ENCODE measurements at places on chromosomes 4 and X.

DNA sequence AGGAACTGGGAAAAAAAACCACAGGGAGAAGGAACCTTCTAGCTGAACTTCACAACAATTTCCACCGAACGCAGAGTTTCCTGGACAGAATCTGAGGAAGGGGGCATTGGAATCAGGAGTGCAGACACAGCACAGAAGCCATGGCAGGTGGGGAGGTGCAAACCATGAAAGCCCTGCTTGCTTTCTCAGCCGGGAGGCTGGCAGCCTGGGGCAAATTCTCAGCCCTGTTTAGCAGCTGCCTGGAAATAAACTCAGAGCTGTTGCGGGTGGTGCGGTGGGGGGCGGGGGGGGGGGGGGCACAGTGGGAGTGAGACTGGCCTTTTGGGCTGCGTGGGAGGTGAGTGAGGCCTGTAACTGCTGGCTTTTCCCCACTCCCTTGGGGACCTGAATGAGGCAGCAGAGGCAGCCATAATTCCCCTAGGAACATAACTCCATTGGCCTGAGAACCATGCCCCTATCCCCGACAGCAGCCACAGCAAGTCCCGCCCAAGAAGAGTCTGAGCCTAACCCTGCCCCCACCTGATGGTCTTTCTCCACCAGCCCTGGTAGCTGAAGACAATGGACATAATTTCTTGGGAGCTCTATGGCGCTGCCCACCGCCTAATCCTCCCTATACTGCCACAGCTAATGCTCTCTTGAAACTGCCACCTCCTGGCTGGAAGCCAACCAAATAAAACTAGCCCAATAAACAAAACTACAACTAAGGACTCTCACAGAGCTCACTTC lies 176.3 kb downstream of the FAM13A start:
- DNase-seq, result no peak

DNA sequence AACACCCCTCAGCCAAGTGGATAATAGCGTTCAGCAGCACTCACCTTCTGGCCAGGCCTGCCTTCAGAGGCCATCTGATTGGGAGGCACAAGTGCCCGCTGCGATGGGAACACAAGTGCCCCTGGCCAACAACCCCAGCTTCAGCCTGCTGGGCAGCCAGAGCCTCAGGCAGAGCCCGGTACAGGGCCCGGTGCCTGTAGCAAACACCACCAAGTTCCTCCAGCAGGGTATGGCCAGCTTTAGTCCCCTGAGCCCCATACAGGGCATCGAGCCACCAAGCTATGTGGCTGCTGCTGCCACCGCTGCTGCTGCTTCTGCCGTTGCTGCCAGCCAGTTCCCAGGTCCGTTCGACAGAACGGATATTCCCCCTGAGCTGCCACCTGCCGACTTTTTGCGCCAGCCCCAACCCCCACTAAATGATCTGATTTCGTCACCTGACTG lies 55.9 kb upstream of the MTM1 start:
- no peak for DNase-seq

GRCh38 chr4:101693842-101694398 lies 96.6 kb upstream of the BANK1 start:
- DNase-seq, result no peak

DNA sequence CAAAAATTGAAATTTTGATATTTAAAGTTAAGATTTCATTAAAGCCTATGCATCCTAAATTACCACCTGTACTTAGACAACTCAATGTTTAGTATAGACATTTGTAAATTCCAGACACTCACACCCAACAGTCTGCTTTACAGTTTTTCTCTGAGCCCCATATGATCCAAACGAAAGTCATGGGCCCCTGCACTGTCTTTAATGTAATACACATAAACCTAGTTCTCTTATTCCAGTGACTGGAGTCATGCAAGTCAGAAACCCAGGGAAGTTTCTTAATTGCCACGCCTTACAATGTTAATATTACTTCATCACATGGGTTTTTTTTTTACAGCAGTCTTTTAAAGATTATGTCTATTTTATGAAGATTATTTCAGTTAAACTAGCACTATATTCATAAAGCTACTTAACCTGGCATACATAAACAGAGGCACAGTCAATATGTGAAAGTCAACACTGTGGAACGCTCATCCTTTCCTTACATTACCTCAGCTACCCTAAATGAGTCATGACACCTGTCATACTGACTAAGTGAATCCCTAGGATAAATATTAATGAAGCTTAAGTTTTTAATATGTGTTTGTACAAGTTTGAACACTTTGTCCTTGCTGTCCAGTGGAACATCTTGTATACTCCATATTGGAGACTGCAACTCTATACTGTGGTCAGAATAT lies 67.7 kb upstream of the H2AZ1 start:
- DNase-seq, result no peak

Measured in stimulated activated CD8-positive, alpha-beta memory T cell treated with anti-CD3 and anti-CD28 coated beads, Interleukin-4, amount 100 ng/mL, for 24 hours (primary cell).